ENCODE measurements at places on chromosomes 3 and 15.
A peak's percentile ranks its signal among the peaks of the same experiment; 100 is the strongest.

DNA sequence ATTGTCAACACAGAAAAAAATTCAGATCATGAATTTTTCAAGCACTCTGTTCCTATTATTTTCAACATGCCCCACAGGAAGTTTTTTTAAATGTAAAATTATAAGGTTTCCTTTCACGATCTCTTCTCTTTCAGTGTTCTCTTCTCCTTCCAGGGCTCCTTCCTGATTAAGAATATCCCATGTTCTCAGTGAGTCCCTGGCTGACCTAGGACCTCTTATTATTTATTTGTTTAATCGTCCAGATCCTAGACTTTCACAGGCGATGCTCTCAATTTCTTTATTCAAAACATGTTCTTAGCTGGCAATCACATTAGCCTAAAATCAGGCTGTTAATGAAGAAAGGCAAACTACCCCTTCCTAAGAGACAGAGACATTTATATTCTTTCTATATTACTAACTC lies 124.3 kb downstream of the ABI3BP start:
- no peak for DNase-seq

GRCh38 chr15:40769274-40770146 lies at the start of gene C15orf62:
C15orf62 (plus strand) TSS chr15:40769980; CDS start chr15:40770496, 516 bp downstream.
- peak; percentile 58 for DNase-seq

DNA sequence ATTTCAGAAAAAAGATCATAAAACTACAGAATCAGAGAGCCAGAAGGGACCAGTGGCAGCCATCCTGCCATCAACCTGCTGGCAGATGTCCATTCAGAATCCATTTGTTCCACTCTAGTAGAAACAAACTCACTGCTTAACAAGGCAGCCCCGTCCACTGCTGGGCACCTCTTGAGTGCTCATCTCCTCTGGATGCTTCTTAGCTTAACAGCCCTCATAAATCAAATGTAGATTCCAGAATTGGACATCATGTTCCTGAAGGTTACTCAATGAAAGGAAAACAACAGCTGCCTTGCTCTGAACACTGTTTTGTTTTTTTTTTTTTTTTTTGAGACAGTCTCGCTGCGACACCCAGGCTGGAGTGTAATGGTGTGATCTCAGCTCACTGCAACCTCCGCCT lies 37.3 kb downstream of the ABCC5 start:
- no peak for DNase-seq

DNA sequence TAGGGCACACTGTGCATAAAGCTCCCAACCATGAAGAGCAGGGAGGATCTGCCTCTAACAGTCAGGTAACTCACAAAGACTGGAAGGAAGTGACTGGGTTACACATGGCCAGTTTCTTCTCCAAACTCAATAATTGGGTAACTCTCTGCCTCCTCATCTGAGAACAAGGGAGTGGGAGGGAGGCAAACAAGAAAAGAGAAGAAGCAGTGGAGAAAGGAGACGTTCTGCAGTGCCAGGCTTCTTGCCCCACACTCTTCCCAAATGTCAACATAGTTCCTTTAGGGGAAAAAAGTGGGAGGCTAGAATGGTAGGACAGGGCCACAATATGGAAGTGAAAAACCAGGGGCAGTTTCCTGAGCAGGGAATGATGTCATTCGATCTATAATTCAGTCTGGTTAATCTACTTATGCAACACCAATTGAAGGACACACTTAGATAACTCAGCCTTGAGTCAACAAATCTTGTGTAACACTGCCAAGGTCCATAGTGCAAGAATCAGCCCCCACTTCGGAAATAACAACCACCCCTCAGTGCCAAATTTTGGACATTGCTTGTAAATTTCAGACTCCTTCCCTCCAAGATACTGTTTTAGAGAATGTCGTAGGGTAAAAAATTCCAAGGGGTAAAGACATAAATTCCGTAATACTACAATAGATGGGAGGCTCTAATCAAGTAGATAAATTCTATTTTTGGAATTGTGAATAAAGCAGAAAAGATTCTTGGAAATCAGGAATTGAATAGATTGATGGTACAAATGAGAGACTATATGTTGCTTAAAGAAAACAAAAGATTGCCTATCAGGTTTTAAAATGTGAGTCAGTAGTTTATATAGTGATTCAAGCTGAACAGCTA lies 143.0 kb downstream of the LPP start:
- DNase-seq, result no peak

DNA sequence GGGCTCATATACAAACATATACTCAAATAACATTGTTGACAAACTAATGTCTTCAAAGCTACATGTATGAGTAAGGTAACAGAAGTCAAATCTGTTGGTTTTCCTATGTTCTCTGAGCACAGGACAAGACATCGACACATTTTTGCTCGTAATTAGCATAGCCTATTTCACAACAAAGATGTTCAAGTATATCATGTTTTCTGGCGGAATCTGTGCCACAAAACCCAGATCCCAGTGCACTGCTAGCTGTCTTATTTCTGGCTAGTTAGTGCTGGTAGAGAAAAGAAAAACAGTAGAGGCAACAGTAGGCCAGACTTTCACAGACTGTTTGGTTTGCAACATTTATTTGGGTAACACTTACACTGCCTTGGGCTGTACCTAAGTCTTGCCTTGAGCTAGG lies 51.2 kb downstream of the RUBCN start:
- no peak for DNase-seq

DNA sequence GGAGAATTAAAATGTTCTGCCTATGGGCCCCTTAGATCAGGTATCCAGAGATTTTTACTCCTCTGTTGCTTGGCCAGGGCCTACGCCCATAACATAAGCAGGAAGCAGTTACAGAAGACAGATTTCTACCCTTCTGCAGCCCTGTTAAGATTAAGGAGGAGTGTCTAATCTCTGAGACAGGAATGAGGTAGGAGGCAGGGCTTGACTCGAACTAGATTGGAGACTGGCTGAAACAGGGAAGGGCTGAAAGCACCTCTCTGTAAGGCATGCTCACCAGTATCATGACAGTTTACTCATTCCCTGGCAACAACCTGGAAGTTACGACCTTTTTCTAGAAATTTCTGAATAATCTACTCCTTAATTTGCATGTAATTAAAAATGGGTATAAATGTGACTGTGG lies 16.7 kb downstream of the PLA2G4D start:
- no peak for DNase-seq

DNA sequence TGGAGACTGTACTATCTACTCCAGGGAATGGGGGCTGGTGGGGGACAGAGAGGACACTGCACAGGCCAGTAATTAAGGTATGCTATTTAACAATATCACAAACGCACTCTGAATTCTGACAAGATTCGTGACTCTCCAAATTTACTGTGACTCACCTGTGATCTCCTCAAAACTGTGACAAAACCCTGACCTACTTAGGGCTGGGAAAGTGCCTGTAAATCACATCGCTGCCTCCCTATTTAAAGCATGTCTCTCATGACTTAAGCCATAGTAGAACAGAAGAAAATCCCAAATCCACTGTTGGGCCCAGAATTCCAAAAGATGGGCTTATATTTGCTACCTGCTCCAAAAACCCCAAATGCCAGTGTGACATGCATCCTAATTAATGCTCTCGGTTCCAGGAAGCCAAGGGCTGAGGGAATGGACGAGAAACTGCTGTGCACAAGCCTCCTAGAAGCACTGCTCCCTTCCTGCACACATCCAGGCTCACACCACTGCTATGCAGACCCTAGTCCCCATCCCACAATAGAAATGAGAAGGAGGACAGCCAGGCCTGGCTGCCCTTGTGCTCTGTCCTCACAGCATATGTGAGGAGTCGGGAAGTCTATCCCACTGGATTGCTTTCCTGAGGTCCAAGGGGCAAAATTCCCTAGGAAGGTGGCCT lies 187.7 kb upstream of the CHRNA7 start:
- DNase-seq, result no peak

GRCh38 chr3:40453933-40454332 lies 3.2 kb upstream of the RPL14 start:
- no peak for DNase-seq

GRCh38 chr3:194517333-194517732 lies 30.5 kb upstream of the ATP13A3 start:
- DNase-seq, result no peak

- DNase-seq, result no peak
Observed at GRCh38 chr3:62242831-62243509, 130.4 kb downstream of the FEZF2 start.

GRCh38 chr3:170307671-170308405 lies 49.7 kb upstream of the SKIL start:
- no peak for DNase-seq

All from NCI-H2081 treated with DMSO at 0.1 percent for 48 hours (cell line).